ENCODE measurements at places on chromosomes 5 and 9.

DNA sequence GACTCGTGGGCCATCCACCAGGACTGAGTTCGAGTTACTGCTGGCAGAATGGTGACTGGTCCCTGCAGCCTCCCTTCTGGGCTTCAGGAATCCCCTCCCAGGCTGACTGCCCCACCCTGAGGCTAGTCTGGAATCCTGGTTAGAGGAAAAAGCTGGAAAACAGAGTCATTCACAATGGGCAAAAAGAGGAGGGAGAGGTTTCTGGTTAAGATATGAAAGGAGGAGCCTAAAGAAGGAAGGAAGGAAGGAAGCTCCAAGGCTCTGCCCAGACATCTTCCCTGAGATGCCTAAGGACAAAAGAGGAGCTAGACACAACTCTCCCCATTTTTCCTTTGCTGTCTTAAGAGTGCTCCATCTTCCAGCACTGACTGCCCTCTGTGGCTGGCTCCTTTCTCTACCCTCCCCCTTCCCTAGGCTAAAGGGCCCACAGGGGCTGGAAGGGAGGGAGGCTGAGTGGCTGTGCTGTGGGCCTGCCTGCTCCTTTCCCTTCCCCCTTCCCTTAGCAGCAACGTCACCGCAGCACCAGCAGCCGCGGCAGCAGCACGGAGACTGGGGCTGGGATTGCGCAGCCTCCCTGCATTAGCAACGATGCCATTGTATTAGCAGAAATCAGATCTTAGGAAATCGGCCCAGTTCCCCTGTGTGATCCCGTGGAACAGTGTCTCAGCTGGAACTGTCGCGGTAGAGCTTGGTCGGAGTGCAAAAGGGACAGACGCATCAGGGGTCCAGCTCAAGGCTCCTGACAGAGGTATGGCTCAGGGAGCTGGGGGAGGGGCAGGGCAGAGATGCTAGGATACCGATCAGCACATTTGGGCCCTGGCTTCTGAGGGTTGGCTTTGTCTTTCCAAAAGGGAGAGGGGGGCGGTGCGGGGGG is 48.7 kb downstream of the RUSC2 start:
- no peak for DNase-seq

- no peak for DNase-seq
Observed at GRCh38 chr9:13387734-13388067, 108.2 kb upstream of the MPDZ start.

- DNase-seq = no peak
Observed at GRCh38 chr9:88628811-88629210, 93.8 kb downstream of the NXNL2 start.

DNA sequence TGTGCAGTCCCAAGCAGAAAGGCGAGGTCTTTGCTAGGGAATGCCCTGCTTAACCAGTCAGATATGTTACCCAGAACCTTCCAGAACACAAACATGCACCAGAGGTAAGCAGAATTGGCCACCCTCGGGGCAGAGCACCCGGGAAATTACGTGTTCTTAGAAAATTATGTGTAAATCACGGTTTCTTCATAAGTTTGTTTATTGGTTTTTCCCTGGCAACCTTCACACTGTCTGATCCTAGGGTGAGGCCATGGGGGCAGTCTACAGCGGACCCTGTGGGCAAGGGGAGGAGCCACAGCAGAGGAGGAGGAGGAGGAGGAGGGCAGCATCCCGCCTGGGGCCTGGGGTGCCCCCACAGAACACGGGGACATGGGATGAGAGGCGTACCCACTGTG is 31.4 kb downstream of the RXRA start:
- DNase-seq = no peak

DNA sequence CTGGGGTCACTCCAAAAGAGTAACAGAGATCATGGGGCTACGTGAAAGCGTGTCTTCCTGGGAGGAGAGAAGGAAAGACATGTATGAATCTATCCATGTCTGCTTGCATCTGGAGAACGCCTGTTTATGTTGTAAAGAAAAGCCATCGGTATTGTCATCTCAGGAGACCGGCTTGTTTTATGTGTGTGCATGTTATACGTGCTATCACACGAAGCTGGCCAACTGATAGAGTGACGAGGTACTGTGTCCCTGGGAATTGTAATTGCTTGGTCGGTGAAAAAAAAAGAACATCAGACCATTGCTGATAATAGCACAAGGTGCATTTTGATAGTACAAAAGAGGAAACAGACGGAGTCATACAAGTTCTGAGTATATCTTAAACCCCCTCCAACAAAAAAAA is 370 bp upstream of the CDH6 start:
- no peak for DNase-seq

DNA sequence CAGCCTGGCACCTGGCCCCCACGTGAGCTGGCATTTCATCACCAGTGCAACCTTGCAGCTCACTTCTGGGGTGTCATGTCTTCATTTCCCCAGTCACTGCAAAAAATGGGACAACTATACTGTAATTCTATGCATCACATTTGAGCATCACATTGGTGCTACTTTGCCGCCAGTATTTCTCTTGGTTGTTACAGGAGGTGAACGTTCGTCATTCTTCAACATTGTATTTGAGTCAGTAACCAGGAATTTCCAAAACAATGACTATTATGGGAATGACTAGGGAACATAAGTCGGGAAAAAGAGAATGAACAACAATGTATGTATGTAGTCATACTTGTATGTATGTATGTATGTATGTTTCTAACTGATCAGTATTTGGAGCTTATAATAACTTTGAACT is 1278.0 kb downstream of the EFNA5 start:
- DNase-seq = no peak

DNA sequence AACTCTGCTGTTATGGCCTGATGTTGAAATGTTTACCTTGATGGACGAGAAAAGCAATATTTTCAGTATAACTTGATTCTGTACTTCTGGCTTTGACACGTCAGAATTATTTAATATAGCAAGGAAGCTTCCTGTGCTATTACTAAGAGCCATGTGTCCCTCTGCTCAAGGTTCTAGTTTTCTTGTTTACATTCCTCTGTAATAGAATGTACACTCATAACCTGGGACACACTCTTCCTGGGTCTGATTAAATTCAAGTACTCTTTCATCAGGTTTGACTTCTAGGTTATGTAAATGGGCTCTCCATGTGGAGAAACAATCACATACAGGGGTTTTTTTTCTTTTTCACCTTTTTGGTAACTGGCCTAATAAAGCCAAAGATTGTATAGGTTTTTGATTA is 33.1 kb downstream of the GTF3C4 start:
- DNase-seq = no peak

- no peak for DNase-seq
Observed at GRCh38 chr9:111360881-111361280, 30.9 kb upstream of the OR2K2 start.

DNA sequence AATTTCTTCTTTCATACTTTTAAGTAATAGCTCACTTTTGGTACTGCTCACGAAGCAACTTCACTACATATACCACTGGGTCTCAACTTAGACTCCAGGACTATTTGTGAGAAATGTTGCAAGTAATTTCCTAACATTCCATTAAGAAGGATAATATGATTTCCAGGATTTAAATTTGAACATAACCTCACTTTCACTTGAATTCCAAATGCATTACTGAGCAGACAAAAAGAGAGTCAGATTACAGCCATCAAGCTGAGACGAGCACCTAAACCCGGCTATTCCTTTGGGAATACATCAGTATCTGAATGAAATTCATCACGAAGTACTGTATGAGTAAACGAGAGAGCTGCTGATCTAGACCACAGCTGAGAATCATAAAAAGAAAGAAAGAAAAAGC is 47.3 kb downstream of the LIFR start:
- DNase-seq = no peak

DNA sequence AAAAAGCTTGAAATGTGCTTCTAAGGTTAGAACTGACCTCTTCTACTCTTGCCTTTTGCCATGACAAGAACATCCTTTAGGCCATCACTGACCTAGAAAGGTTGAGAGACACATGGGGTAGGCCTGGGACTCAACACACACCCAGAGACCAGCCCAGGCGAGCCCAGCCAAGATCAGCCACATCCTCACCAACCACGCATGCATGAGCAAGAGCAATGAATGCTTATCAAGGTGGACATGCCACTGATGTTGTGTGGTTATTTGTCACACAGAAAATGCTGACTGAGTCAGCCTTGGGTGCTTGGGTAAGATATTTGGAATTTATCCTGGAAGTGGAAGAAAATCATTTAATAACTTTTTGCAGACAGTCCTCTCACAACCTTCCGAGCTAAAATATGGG is 39.4 kb downstream of the SMIM23 start:
- DNase-seq = no peak

GRCh38 chr9:136992819-136993369 is 672 bp downstream of the PAXX start:
- no peak for DNase-seq

DNA sequence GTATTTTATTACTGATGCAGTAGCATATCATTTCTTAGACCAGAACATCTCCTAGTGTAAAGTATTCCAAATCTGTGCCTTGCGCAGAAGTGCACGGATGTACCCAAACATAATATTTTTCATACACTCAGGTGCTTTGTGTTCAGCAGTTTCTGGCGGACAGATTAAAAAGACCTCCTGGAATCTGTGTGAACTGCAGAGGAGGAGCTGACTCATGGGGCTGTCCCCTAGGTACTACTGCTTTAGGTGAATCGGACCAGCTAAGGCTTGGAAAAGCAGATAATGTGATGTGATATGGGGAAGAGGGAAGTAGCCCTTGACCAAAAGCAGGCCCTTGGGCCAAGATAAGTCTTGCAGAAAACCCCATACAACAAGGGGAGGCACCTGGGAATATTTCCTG is 310.1 kb downstream of the PLK2 start:
- no peak for DNase-seq

DNA sequence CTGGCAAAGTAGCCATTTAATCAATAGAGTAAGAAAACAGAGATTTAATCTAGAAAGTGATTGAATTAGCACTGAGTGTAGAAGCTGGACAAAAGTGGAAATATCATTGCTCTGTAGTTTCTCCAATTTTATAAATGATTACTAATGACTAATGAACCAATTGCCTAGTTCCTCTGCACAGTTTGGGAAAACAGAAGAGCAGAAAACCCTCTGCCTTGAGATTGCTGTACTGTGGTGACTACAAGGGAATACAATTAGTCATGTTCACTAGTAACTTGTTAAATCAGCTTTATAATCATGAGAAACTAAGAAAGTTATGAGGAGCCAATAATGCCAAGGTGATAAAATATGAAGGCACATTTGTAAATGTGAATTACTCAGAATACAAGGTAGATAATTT is 21.1 kb upstream of the C6 start:
- DNase-seq = no peak

DNA sequence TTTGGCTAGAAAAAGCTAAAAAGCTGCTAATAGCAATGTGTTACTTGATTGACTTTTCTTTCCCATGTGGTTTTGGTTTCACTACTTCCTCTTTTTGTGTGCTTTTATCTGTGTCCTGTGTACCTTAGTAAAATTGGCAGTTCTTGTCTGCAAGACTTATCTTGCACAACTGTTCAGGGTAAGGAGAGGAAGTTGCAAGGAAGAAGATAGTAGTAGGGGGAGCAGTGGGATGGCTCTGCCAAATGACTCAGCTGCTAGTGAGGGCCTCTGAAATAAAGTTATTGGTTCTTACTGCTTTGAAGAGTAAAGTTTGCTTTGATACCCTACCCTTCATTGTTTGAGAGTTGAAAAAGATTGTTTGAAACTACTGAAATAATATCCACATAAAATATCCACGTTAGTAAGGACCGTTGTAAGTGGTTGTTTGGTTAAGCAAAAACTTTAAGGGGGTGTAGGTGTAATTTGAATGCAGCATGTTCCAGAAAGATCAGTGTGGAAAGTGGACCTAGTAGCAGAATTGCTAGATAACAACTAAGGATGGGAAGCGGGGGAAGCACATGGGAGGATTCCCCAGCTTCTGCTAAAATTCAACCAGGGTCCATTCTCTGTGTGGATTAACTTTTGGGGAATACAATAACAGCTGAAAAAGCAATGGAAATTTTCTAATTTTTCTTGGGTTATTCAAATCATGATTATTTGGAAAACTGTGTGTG is 123.5 kb downstream of the SCAMP1 start:
- no peak for DNase-seq

DNA sequence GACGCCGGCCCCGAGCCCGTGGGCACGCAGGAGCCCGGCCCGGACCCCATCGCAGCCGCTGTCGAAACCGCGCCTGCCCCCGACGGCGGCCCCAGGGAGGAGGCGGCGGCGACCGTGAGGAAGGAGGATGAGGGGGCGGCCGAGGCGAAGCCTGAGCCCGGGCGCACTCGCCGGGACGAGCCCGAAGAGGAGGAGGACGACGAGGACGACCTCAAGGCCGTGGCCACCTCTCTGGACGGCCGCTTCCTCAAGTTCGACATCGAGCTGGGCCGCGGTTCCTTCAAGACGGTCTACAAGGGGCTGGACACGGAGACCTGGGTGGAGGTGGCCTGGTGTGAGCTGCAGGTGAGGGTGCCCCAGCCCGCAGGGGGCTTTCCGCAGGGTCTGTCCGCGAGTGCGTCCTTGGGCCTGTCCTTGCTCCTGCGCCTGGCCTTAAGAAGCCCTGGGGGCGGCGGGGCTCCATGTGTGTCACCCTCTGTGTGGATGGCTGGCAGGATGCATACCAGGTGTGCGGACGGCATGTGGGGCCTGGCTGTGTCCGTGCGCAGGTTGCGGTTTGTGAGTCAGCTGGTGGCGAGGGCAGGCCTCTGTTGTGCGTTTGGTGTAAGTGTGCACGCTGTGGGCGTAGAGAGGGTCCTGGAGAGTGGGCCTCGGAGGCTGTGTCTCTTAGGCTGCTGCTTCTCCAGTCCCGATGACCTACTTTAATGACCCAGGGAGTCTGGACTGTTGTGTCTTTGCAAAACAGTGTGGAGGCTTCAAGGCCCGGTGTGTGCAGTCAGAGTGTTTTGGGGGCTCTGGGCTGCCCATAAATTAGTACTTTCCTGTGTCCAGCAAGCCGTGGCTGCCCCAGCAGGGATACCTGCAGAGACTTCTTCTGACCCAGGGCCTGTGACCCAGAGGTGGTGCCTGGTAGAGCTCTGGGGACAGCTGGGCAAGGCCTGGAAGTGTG is 1.6 kb downstream of the WNK2 start:
- DNase-seq = no peak

DNA sequence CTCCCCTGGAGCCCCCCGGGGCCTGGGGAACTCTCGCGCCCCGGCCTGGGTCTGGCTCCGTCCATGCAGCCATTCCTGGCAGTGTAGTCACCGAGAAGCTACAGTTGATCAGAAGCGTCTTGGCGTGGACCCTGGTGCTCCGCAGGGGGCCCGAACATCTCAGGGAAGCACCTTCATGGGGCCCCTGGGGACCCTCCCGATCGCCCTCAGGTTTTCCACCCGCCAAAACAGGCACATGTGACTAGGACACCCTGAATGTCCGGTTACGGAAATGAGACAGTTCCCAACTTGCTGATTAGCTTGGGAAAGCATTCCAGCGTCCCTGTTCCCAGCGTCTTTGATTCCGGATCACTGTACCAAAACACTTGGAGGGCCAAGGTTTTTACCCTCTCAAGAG is 472 bp downstream of the FBXO4 start:
- no peak for DNase-seq

DNA sequence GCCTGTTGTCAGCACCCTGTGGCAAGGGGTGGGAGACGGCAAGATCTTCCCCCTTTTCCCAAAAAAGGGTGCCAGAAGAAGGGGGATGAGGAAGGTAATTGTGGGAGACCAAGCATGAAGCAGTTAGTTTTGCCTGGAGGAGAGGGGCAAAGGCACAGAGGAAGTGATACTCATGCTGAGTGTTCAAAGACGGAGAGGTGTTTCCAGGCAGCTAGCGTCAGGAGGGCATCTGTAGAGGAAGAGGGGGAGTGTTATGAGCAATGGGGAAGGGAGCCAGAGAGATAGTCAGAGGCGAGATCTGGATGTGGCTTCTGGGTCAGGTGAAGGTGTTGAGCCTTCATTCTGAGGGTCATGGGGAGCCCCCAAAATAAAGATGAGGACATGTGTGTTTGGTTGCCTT is 26.9 kb upstream of the ADAM19 start:
- peak; percentile 61 for DNase-seq
